ENCODE measurements at places on chromosomes 2 and 18.

- DNase-seq: no peak
Observed at GRCh38 chr18:47510831-47511230, 259.4 kb upstream of the SKOR2 start.

GRCh38 chr18:35271656-35272055 is 18.4 kb downstream of the ZSCAN30 start:
- DNase-seq: no peak

- no peak for DNase-seq
Observed at GRCh38 chr2:172677363-172677762, 58.3 kb upstream of the RAPGEF4 start.

- DNase-seq: no peak
Observed at GRCh38 chr2:196315388-196316049, 144.1 kb upstream of the STK17B start.

DNA sequence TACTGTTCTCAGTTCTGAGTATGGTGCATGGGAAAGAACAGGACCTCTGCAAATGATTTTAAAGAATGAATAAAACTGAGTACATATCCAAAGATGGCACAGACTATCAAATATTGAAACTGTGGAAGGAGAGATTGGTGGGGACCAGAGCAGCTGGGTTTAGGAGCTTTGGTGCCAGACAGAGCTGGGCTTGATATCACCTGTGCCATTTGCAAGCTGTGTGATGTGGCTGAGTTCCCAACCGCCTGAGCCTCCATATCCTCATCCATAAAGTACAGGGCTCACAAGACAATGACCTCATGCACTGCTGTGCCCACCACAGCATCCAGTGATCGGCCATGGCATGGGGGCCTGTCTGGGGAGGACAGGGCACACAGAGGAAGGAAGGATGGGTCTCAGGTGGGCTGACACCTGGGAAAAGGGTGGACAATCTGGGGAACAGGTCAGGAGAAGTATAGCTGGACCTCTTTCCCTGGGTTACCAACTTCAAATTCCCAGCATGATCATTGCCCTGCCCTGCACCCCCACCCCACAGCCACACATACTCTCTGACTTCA is 83.9 kb upstream of the RAB6C start:
- DNase-seq: no peak

DNA sequence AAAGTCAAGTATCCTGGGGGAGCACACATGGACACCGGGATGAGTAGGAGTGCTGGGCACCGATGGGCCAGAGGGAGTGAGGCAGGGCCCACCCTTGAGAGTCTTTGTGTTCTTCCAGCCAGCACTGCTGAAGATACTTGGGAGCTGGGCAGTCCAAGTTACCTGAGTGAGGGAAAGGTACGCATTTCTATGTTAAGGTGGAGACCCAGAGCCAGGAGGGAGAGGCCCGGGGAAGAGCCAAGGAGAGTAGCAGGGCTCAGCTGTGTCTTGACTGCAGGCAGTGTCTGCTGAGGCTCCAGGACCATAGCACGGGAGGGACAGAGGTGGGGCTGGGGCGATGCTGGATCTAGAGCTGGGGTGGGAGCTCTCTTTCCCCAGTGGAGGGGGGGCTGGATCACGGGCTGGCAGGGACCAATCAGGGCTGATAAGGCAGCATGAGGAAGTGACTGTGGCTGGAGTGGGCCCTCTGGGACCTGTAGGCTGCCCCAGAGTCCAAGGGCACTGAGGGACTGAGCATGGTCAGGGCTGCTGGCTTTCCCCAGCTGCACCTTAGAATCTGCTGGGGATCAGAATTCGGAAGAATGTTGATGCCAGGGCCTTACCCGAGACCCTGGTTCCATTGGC is 289.2 kb downstream of the PHLPP1 start:
- DNase-seq: no peak

- no peak for DNase-seq
Observed at GRCh38 chr2:83104202-83104601, 1354.9 kb downstream of the SUCLG1 start.

- DNase-seq: no peak
Observed at GRCh38 chr2:138499684-138500083, 1.9 kb upstream of the SPOPL start.

DNA sequence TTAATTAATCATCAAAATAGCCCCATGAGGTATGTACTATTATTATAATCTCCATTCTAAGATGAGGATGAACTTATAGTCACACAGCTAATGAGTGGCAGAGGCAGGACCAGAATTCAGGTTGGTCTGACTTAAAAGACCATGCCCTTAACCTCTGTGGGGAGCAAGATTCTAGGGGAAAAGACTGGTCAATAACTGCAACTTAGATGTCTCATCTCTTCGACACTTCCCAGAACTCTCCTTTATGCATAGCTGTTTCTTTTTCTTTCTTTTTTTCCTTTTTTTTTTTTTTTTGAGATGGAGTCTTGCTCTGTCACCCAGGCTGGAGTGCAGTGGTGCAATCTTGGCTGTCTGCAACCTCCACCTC is 66.3 kb upstream of the RTN4 start:
- DNase-seq: no peak

DNA sequence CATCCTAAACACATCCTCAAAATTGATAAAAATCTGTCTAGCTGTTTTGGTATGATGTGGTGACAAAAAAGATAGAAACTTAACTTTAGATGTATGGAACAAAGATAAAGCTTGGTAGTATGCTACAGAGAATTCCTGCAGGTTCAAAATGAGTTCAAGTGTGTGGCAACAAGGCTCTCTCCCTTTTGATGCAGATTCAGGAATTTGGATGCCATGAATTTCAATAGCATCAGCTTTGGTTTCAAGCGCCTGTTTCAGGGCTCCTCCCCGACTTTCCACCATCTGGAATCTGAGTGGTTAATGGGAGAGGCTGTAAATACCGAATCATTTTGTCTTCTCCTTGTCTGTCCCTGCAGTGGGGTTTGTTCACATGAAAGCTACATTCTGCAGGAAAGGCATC is 180.6 kb downstream of the MTX2 start:
- no peak for DNase-seq

DNA sequence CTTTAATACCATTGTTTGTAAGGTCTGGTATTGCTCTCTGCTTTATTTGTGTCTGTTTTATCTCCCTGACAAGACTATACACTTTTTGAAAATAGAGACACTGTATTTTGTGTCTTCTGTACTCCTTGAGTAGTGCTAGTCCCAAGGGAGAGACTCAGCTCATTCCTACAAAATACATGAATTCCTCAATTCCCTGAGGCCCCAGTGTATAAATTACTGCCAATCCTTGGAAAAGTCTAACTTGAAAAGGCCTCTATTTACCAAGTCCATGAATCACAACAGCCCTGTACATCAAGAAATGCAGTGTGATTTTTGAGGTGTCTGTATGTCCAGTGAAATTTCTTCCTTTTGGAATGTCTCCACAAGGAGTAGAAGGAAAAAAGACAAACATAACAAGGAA is 34.9 kb upstream of the NEDD4L start:
- DNase-seq: no peak

- DNase-seq: no peak
Observed at GRCh38 chr2:15720561-15721307, 129.1 kb downstream of the DDX1 start.

- no peak for DNase-seq
Observed at GRCh38 chr2:127662937-127663565, 12.3 kb downstream of the LIMS2 start.

GRCh38 chr18:57048859-57049258 is 98.0 kb upstream of the BOD1L2 start:
- DNase-seq: no peak

- DNase-seq: no peak
Observed at GRCh38 chr2:128197059-128197458, 106.1 kb downstream of the UGGT1 start.

DNA sequence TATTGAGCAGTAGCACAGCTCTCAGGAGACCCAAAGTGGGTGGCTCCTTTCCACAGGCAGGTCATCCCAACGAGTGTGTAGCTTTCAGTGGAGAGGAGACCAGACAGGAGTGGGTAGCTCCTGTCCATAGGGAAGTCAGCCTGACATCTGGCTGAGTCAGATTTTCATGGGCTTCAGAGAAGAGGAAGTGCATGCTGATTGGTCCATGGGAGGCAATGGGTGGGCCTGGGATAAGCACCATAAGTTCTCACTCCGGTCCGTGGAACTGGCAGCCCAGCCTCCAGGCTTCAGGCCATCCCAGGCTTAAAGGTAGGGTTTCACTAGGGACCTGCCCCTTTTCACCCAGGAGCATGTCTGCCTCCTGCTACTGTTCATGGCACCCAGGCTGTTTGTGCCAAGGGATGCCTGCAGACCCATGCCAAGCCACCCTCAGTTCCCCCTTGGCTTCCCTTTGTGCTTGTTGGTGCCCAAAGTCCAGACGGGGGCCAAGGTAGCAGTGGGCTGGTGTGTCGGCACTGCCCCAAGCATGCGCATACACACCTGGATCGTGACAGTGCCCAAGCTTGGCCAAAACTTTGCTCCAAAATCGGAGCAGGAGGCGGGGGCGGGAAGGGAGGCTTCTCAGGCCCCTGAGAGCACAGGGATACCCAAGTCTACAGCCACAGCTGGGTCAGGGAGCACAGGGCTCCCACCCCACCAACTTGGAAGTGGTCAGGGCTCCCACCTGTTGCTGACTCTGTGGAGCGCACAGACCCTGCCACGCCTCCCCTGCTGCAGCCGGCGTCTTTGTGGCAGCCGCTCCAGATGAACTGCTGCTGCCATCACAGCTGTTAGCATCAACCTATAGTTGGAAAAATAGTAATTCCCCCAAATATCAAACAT is 26.4 kb downstream of the MARCHF7 start:
- DNase-seq: no peak

DNA sequence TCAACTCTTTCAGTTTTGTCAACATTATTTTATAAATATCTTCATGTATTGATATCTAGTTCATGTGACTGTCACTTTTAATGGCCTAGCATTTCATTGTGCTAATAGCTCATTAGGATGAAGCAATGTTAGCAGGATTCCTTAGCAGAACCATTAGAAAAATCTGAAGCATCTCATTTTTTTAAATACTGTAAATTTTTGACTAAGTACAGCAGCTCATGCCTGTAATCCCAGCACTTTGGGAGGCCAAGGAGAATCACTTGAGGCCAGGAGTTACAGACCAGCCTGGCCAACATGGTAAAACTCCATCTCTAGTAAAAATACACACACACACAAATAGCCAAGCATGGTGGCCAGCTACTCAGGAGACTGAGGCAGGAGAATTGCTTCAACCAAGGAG is 15.6 kb upstream of the ANTXR1 start:
- no peak for DNase-seq

DNA sequence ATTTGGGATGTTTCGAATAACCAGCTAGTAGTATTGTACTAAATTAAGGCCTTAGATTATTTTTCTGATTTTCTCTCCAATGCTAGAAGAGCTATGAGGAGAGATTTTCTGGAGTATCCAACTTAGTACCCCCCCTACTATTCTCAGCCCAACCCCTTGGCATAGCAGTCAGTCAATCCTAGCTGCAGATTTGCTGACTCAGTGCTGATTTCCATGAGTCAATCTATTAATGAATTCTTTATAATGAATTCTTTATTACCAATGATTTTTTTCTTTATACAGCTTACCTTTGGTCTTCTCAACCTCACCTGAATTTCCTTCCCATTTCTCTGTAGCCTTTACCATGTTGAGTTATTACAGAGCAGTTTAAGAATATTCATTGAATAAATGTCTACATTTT is 192.8 kb upstream of the ETAA1 start:
- DNase-seq: no peak

DNA sequence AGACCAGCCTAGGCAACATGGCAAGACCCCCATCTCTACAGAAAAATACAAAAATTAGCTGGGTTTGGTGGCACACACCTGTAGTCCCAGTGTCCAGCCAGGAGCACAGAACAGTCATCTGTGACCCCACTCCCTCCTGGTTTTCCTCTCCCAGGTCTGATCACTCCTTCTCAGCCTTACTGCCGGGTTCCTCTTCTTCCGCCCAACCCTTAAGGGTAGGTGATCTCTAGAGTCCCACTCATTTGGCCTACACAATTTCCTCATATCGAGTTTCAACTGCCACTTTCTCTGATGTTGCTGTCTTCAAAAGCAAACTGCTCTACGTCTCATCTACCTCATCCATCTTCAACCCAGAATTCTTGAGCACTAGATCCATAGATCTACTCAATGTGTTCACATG is 13.4 kb upstream of the MAT2A start:
- DNase-seq: no peak

- no peak for DNase-seq
Observed at GRCh38 chr2:67050622-67051021, 346.5 kb upstream of the ETAA1 start.

DNA sequence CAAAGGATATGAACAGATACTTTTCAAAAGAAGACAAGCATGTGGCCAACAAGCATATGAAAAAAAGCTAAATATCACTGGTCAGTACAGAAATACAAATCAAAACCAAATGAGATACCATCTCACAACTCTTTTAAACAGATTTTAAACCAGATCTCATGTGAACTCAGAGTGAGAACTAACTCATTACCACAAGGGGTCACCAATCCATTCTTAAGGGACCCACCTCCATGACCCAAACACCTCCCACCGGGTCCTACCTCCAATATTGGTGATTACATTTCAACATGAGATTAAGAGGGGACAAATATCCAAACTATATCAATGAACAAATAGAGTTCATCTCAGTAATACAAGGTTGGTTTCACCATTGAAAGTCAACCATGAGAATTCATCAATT is 319.8 kb upstream of the GULP1 start:
- no peak for DNase-seq

DNA sequence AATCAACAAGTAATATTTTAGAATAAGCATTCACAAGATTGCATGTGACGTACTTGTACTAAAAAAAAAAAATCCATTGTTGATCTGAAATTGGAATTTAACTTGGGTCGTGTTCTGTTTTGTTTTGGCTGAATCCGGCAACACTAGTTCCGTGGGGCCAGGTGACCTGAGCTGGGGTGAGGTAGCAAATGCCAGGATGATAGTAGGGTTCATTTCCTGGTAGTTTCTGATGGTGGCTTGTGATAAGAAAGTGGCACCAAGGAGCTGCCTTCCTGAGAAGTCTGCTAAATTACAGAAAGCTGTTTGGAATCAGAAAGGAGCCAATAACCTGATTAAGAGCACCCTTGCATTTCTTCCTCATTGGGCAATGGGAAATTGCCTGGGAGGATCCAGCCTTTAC is 126.4 kb upstream of the DLX2 start:
- no peak for DNase-seq

DNA sequence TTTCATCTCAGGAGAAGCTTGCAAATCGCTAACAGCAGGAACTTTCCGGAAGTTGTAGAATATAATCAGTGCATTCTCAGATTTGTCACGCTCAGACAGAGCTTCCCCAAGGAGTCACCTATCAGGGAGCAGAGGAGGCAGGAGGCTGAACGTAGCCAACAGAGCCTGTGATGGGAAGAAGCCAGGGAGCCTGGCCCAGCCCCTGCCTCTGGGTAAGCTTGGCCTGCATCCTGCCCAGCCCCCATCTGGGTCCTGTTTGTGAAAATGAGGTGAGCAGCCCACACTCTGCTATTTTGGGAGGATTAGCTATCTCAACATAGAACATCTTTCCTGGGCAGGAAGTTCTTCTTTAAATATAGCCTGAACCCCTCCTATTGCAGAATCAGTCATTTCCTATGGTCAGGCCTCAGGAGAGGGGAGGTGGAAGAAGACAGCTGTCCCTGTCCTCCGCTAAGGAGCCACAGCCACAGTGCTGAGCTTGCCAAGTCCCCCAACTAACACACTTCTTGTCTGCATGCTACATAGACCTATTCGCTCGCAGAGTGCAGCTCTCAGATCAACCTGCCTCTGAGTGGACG is 19.2 kb upstream of the PKDCC start:
- no peak for DNase-seq

- no peak for DNase-seq
Observed at GRCh38 chr2:14633061-14633460, 544 bp downstream of the LRATD1 start.

- DNase-seq: no peak
Observed at GRCh38 chr2:127675331-127676261, at the start of gene LIMS2. Gene LIMS2 (minus strand): TSS chr2:127675530. CDS start chr2:127675024, 506 bp downstream.

- no peak for DNase-seq
Observed at GRCh38 chr2:162114271-162114670, 37.8 kb downstream of the GCG start.
